ENCODE measurements at places on chromosomes 7 and 10. TPM values are rescaled to one million over a fixed set of nuclear protein-coding genes. Genes with fewer than 3 reads are reported as not detected.

The NPVF gene
- not detected for total RNA-seq

The UBE2D1 gene
- 11.1 TPM for total RNA-seq

The PIP gene
- not detected for total RNA-seq

The ARHGAP22 gene
- total RNA-seq: 85.7 TPM

The FEZF1 gene
- total RNA-seq: not detected

The JCAD gene
- total RNA-seq: 2.5 TPM

The TMEM130 gene
- 0.11 TPM for total RNA-seq

The KCNH2 gene
- 4.4 TPM for total RNA-seq

The PLEKHS1 gene
- not detected for total RNA-seq

The GIMAP1 gene
- under 0.01 TPM for total RNA-seq

The KCND2 gene
- total RNA-seq: 2.0 TPM

The TRIM73 gene
- 0.55 TPM for total RNA-seq

The IFIT1B gene
- total RNA-seq: not detected

The CALML3 gene
- total RNA-seq: not detected

The UPK3BL2 gene
- 0.87 TPM for total RNA-seq

The SPDYE11 gene
- total RNA-seq: not detected

The FOXI2 gene
- total RNA-seq: not detected

The ZPBP gene
- total RNA-seq: not detected

The SFTPA1 gene
- total RNA-seq: under 0.01 TPM

The CALU gene
- total RNA-seq: 1,188 TPM

The KEL gene
- not detected for total RNA-seq

The CXCL12 gene
- total RNA-seq: 16.2 TPM

All from uterine smooth muscle cell (primary cell).